ENCODE measurements at places on chromosomes 7 and 10.
A peak's percentile ranks its signal among the peaks of the same experiment; 100 is the strongest.

GRCh38 chr7:51789489-51789888 lies 472.9 kb upstream of the COBL start:
- no peak overlapping the region for H3K4me3 ChIP-seq
- H3K27me3 ChIP-seq: no peaks in the 10 kb centered on the region
- no peaks in the 10 kb centered on the region for H3K4me1 ChIP-seq
- DNase-seq: no peak
- H3K27ac ChIP-seq: peak overlapping the region; percentile 39

- no peaks in the 10 kb centered on the region for H3K36me3 ChIP-seq
- DNase-seq: no peak
- H3K4me1 ChIP-seq: peaks cover 16% of the 10 kb centered on the region
- H3K27me3 ChIP-seq: no peaks in the 10 kb centered on the region
- H3K27ac ChIP-seq: peak overlapping the region; percentile 39
These were observed 104.6 kb downstream of the HIPK2 start for GRCh38 chr7:139673230-139673629.

DNA sequence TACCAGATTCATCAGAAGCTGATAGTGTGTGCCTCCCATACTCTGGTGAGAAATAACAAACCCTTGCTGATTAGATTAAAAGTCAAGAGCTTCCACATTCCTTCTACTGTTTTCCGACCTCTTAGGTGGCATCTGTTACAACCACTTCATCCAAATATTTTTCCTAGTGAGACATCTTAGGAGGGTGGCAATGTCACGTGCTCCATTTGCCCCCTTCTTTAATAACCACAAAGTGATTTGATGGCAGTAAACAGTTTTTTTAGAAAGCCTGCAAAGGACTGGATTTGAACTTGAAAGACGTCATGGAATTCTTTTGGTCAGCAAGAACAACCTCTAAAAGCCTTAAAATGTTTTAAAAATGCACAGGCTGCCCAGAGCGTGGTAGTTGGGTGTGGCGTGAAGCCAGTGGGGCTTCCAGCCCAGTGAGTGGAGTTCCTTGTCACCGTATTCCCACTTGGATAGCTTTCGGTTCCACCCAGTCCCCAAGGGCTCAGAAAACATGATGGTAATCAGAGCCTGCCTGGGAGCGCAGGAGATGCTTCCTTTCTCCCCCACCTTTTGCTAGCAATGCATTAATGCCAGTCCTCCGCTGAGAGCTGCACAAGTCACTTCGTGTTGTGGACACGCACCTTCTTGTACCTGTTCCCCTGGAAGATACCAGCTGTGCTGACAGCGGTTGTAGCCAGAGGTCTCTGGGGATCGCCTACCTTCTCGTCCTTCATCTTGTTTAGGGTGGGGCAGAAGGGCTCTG lies 256.4 kb downstream of the KIAA1217 start:
- peak overlapping the region; percentile 71 for H3K27ac ChIP-seq
- no peak for DNase-seq
- no peaks in the 10 kb centered on the region for H3K27me3 ChIP-seq
- H3K4me3 ChIP-seq: peak overlapping the region; percentile 37
- H3K36me3 ChIP-seq: peaks cover 4% of the 10 kb centered on the region
- peaks cover 46% of the 10 kb centered on the region for H3K4me1 ChIP-seq

DNA sequence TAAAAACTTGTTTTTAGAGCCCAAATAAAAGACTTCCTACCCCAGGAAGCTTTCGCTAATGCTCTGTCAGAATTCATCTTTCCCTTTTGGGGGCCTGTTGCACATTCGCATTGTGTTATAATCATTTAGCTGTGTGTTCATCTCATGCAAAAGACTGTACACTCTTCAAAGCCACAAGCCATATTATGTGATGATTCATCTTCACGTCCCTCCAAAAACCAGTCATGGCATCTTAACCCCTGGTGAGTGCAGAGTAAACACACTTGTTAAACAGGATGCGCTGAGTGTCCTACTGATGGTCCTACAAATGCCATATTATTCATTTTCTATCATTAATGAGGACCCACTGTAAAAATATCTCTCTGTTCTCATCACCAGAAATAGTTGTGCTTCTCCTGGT lies 235.4 kb downstream of the KIAA1217 start:
- H3K27me3 ChIP-seq: no peaks in the 10 kb centered on the region
- peaks cover 50% of the 10 kb centered on the region for H3K4me1 ChIP-seq
- DNase-seq: no peak
- H3K4me3 ChIP-seq: no peak overlapping the region
- H3K27ac ChIP-seq: peak overlapping the region; percentile 69

GRCh38 chr7:5507013-5507412 lies 83.4 kb upstream of the TNRC18 start:
- DNase-seq: no peak
- no peak overlapping the region for H3K4me3 ChIP-seq
- H3K36me3 ChIP-seq: peaks cover 3% of the 10 kb centered on the region

GRCh38 chr7:27605283-27605682 lies 57.4 kb downstream of the HIBADH start:
- no peak overlapping the region for H3K27ac ChIP-seq
- H3K27me3 ChIP-seq: no peaks in the 10 kb centered on the region
- no peaks in the 10 kb centered on the region for H3K36me3 ChIP-seq
- no peak for DNase-seq

DNA sequence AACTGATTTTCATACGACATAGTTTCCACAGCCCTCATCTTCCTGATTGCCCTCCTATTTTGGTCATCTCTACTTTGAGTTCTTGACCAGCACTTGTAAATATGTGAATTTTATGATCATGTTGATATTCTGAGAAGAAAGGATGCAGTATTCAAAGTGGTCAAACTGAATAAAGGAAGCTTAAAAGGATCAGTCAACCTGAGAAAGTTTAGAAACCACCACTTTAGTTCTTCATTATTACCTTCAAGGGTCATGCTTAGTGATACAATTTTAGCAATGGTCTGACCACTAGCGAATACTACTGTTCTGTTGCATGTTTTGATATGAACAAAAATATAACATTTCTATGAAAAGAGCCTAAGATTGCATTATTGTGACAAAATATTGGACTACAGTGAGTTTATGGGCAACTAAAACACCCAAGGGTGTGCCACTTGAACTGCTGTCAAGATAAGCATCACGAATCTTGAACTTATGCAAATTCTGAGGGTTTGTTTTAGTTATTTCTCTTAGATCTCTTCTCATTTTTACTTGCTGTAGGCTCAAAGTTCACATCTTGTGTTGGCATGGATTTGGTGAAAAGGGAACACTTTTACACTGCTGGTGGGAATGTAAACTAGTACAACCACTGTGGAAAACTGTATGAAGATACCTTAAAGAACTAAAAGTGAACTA lies 247.7 kb downstream of the IPMK start:
- H3K36me3 ChIP-seq: no peaks in the 10 kb centered on the region
- peaks cover 11% of the 10 kb centered on the region for H3K4me1 ChIP-seq
- no peaks in the 10 kb centered on the region for H3K27me3 ChIP-seq
- no peak for DNase-seq
- H3K27ac ChIP-seq: no peak overlapping the region
- H3K4me3 ChIP-seq: no peak overlapping the region
